ENCODE measurements at places on chromosomes 2 and 18.

GRCh38 chr2:204051476-204051875 lies 114.9 kb downstream of the ICOS start:
- DNase-seq, result no peak

DNA sequence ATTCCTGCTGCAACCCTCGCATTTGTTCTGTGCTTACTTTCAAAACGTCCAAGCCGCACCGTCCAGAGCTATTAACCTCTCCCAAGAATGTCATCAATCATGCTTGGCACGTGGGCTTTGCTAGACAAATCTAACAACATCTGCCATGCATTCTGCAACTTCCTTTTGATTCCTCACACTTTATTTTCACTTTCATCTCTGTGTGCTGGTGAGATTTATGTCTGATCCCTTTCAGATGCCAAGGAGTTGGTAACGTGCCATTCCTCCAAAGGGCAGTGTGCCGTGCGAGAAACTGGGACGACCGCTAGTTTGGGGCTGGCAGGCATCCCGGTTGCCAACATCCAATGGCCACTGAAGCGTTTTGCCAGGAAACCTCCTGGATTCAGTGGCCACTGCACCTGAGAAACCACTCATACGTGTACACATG lies 230.0 kb upstream of the PARD3B start:
- DNase-seq, result no peak

- no peak for DNase-seq
Observed at GRCh38 chr2:107936433-107937359, 49.6 kb upstream of the SLC5A7 start.

DNA sequence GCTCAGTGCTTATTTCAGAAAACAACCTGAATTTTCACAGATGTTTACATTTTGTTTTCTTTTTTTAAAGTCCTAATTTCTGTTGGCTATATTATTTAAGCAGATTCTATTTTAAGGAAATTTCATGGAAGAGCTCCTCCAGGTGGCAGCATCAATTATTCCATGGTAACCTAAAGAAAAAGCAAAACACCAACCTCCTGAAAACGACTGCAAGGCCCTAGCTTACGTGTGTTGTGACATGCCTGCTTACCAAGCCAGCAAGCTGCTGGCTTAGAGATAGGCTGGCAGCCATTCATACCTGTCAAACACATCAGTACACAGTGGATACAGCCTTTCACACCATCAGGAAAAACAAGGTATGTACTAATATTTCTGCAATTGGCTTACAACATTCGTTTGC lies 64.9 kb downstream of the LPIN2 start:
- no peak for DNase-seq
